ENCODE measurements at places on chromosomes 11 and 22. TPM values are rescaled to one million over a fixed set of nuclear protein-coding genes. Genes with fewer than 3 reads are reported as not detected.

The OR52A1 gene
- total RNA-seq = 0.02 TPM

- no peak for DNase-seq
These were observed 18.0 kb upstream of the UBASH3B start for GRCh38 chr11:122637541-122637940.

The GUCY1A2 gene
- total RNA-seq = 15.1 TPM

- DNase-seq = no peak
These were observed 50.4 kb downstream of the ADM start for GRCh38 chr11:10355257-10355661.

The PKP3 gene
- total RNA-seq = 65.7 TPM

DNA sequence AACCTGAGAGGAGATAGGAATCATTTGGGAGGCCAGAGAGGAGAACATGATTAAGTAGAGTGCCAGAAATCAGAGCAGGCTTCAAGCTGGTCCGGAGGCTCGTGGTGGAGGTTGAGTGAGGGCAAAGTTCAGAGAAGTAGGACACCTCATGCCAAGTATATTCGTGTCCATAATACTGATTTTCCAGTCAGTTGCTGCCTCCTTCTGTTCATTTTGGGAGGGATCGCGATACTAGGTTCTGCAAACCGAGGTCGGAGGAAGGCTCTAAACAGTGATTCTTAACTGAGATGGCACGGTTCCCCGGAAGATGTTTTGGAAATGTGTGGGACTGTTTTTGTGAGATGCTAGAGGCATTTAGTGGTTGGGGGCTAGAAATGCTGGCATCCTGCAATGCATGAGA, 13.6 kb upstream of the CD3E start:
- DNase-seq = no peak

GRCh38 chr11:69461272-69461962, 20.0 kb upstream of the LINC01488 start:
- no peak for DNase-seq

The LRRC32 gene
- total RNA-seq = 37.9 TPM

Measured in mesothelial cell of epicardium (in vitro differentiated cells).